SK-N-SH (cell line): ENCODE measurements at places on chromosomes 1 and 21.

GRCh38 chr1:226203240-226203639 is 16.7 kb upstream of the ACBD3 start:
- DNase-seq, result no peak

- DNase-seq, result no peak
Measured at GRCh38 chr1:161061419-161061818, 8.3 kb downstream of the ARHGAP30 start.

GRCh38 chr1:77031106-77031662 is 163.9 kb downstream of the ST6GALNAC5 start:
- DNase-seq, result no peak

DNA sequence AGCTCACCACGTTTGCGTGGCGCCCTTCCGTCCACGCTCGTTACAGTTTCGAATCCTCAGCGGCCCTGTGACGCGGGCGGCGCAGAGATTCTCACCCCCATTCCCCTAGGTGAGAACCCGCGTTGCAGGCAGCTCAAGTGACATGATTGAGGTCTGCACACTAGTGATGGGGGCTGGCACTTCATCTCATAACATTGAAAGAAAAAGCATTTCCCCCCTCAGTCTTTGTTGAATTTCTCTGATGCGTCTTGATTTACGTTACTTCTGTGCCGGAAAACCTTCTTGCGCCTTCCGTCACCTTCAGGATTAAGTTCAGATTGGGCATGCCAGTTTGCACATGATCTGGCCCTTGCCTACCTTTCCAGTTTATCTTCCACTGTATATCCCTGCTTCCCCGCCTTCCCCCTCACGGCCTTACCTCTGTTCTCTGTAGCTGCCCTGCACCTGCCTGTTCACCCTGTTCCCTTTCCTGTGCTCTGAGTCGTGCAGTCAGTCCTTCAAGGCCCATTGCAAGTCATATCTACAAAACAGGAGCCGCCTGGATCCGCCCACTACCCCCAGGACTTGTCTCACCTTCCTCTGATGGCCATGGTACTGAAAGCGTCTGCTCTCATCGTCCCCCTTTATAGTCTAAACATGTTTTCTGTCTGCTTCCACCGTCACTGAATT is 1.1 kb downstream of the CTPS1 start:
- DNase-seq, result peak; percentile 44

DNA sequence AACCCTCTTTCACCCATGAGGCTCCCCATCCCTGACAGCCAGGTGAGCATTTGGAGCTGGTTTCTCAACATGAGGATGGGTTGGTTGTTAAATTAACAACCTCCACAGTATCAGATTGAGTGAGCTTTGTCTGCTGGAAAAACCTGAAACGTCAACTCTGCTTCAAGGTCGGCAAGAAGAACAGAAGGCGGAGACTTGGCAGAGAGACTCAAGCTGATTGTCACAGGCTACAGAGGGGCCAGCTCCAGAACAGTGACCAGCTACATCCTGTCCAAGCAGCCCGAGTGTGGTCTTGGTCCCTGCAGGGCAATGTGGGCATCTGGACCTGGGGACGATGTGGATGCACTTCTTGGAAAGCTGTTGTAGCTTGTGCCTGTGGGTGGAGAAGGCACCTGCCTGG is 36.6 kb upstream of the TMEM51 start:
- peak; percentile 67 for DNase-seq
